ENCODE measurements at places on chromosomes 3 and 15. TPM values are rescaled to one million over a fixed set of nuclear protein-coding genes. Genes with fewer than 3 reads are reported as not detected.

- H3K4me3 ChIP-seq = no peak overlapping the region
- DNase-seq = no peak
- no peaks in the 10 kb centered on the region for H3K36me3 ChIP-seq
Observed at GRCh38 chr3:107222907-107223306, 154.3 kb upstream of the CCDC54 start.

GRCh38 chr3:45515999-45516725 lies 78.4 kb upstream of the LIMD1 start:
- no peak for DNase-seq
- no peaks in the 10 kb centered on the region for H3K4me1 ChIP-seq
- H3K27me3 ChIP-seq = no peaks in the 10 kb centered on the region
- H3K27ac ChIP-seq = no peak overlapping the region

- peaks cover 45% of the 10 kb centered on the region for H3K4me1 ChIP-seq
- peaks cover 17% of the 10 kb centered on the region for H3K36me3 ChIP-seq
- no peaks in the 10 kb centered on the region for H3K27me3 ChIP-seq
- no peak for DNase-seq
Observed at GRCh38 chr15:90266061-90266431, 574 bp downstream of the NGRN start.

- H3K27ac ChIP-seq = no peak overlapping the region
- no peaks in the 10 kb centered on the region for H3K27me3 ChIP-seq
- no peak for DNase-seq
- no peak overlapping the region for H3K4me3 ChIP-seq
- no peaks in the 10 kb centered on the region for H3K4me1 ChIP-seq
- no peaks in the 10 kb centered on the region for H3K36me3 ChIP-seq
Observed at GRCh38 chr3:140224307-140224706, 289.3 kb downstream of the CLSTN2 start.

DNA sequence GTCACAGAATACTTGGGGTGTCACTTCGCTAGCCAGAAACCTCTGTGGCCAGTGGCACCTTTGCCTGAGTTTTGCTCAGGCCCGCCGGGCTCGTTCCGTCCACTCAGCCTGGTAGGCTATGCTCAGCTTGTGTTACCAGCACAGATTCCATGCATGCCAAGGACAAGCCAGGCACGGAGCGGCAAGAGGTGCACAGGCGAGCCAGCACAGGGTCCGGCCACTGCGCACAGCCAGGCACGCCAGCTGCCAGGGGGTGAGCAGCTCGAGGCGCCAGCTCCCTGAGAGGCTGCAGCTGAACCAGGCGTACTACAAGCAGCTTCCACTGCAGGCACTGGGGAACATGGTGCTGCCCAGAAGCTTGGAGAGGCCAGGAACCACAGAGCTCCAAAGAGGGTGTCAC lies 14.7 kb downstream of the PCYT1A start:
- no peak for DNase-seq
- H3K4me1 ChIP-seq = peaks cover 25% of the 10 kb centered on the region
- H3K27me3 ChIP-seq = no peaks in the 10 kb centered on the region
- no peak overlapping the region for H3K4me3 ChIP-seq

- no peak overlapping the region for H3K4me3 ChIP-seq
- no peak for DNase-seq
- H3K36me3 ChIP-seq = no peaks in the 10 kb centered on the region
- peaks cover 3% of the 10 kb centered on the region for H3K4me1 ChIP-seq
Observed at GRCh38 chr3:11438646-11439045, 166.4 kb downstream of the ATG7 start.

DNA sequence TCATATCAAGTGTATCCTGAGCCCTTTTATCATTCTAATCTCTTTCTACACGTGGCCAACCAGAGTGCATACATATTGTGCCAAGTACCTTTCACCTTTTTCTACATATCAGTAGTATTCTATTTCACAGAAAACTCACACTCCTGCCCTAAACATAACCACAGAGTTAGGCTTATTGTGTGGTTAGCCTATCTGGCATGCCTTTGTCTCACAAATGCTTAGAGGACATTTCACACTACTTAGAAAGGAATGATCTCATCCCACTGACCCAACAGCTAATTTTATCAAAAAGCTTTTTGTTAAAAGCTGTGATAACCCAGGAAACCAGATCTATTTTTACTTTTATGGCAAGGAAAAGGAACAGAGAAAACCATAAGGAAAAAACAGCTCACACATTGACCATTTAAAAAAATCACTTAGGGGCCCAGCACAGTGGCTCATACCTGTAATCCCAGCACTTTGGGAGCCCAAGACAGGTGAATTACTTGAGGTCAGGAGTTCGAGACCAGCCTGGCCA lies 17.8 kb upstream of the MAP4 start:
- no peak for DNase-seq
- no peak overlapping the region for H3K4me3 ChIP-seq
- H3K36me3 ChIP-seq = no peaks in the 10 kb centered on the region
- peaks cover 8% of the 10 kb centered on the region for H3K4me1 ChIP-seq
- H3K27me3 ChIP-seq = no peaks in the 10 kb centered on the region
- no peak overlapping the region for H3K27ac ChIP-seq

DNA sequence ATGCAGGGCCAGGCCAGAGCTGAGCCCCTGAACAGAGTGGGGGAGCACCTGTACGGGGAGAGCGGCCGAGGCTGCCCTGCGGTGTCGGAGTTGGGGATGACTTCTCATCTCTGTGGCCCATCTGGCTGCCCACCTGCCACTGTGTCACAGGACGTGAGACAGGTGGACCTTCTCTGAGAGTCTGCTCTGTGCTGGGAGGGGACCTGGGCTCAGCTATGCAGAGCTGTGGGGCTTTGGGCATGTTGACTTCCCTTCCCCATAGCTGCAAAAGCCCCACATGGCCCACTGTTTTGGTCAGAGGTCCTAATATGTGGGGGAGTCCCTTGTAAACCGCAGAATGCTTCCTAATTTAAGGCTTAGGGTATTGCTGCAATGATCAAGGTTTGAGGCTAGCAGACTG lies 68.0 kb upstream of the TRPM1 start:
- H3K27me3 ChIP-seq = no peaks in the 10 kb centered on the region
- DNase-seq = no peak
- no peaks in the 10 kb centered on the region for H3K36me3 ChIP-seq

DNA sequence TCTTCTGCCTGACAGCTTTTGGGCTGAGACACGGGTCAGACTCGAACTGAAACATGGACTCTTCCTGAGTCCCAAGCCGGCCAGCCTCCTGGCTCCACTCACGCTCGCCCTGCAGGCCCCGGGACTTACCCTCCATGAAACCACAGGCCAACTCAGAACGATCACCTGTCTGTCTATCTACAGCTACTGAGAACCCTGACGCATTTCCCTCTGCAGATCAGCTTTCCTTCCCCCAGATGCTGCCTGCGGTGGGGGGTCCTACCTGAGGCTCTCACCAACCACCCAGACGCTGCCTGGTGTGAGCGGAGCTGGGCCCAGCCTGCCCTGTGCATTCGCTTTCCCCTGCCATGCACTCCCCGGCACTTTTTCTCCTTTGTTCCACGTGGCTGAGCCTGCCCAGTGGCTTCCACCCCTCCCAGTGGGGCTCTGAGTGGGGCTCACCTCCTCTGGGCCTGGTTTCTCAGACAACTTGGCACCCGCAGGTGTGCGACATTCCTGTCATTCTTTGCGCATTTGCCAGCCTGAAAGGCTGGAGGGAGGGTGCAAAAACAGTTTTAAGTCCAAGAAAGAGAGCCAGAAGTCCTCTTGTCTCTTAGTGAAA lies 60.2 kb downstream of the PLXNA1 start:
- no peak overlapping the region for H3K27ac ChIP-seq
- no peaks in the 10 kb centered on the region for H3K4me1 ChIP-seq
- no peak for DNase-seq
- H3K36me3 ChIP-seq = no peaks in the 10 kb centered on the region

DNA sequence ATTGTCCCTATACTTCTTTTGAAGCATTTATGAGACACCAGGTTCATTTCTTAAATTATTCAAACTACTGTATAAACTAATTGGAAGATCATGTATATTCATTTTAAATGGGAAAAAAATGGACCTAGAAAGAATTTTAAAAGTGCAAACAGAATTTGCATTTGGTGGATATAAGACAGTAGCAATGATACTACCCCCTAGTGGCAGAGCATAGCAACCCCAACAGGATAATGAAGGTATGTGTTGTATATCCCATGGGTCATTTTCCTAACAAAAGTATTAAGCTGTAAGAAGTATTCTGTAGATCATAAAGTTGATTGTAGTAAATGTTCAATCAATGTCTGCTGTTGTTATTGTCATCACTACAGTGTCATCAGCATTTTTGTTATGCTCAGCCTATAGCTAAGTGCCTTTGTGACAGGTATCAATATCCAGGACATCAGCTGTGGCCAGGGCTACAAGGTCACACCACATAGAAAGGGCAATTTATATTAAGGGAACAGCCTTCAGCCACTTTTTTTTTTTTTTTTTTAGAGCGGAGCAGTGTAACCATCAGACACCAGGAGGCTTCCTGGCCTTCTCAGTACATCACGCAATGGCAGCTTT lies 175.8 kb downstream of the FOXB1 start:
- DNase-seq = no peak
- H3K4me3 ChIP-seq = no peak overlapping the region
- no peaks in the 10 kb centered on the region for H3K36me3 ChIP-seq

GRCh38 chr15:44101944-44102343 lies 93.1 kb downstream of the FRMD5 start:
- DNase-seq = no peak
- no peak overlapping the region for H3K4me3 ChIP-seq
- H3K27ac ChIP-seq = no peak overlapping the region
- no peaks in the 10 kb centered on the region for H3K4me1 ChIP-seq

DNA sequence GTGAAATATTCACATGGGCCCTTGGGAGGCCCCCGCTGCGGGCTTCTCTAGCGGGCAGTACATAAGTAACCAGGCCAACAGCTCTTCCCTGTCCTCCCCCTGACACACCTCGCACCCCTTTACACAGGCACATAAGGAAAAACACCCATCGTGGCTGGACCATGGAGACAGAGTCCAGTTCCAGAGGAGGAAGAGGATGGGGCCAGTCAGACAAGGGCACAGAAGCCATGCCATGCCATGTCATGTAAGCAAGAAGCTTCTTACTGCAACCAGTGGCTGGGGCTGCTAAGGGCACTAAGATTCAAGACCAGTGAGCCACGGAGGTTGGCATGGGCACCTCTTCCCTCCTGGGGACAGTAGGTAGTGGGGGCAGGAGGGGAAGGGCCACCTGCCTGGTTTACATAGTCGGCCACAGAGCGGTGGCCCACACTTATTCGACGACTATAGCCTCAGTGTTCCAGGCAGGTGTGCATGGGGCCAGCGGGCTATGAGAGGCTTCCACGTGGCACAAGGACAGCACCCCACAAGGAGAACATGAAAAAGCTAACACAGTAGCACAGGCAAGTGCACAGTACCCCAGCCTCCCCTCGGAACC lies 5.7 kb upstream of the CYP11A1 start:
- peaks cover 7% of the 10 kb centered on the region for H3K27me3 ChIP-seq
- no peak for DNase-seq
- no peaks in the 10 kb centered on the region for H3K36me3 ChIP-seq
- H3K4me1 ChIP-seq = peaks cover 10% of the 10 kb centered on the region
- no peak overlapping the region for H3K27ac ChIP-seq

DNA sequence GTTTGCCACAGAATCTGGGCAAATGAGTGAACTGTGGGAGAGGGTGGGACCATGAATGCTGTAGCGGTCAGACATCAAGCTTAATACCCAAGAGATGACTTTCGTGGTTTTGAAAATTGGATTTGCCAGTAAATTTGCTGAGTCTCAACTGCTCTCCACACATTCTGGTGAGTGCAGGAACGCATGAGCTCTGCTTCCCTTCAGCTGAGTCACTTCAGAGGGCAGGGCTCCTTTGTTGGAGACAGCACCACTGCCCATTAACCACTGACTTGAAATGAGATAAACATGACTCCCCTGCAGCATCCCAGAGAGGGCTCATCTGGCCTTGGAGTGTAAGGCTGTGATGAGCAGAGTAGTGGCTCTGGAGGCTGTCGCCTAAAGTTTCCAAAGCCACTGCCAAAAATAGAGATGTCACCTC lies 22.6 kb downstream of the RARRES1 start:
- DNase-seq = no peak
- no peaks in the 10 kb centered on the region for H3K4me1 ChIP-seq
- no peak overlapping the region for H3K4me3 ChIP-seq
- no peak overlapping the region for H3K27ac ChIP-seq
- no peaks in the 10 kb centered on the region for H3K27me3 ChIP-seq
- H3K36me3 ChIP-seq = peaks cover 14% of the 10 kb centered on the region

GRCh38 chr15:69590932-69591524 lies 138.4 kb downstream of the RPLP1 start:
- no peaks in the 10 kb centered on the region for H3K27me3 ChIP-seq
- peaks cover 10% of the 10 kb centered on the region for H3K4me1 ChIP-seq
- no peak overlapping the region for H3K4me3 ChIP-seq
- no peak overlapping the region for H3K27ac ChIP-seq

GRCh38 chr15:39363761-39364586 lies 216.9 kb upstream of the THBS1 start:
- DNase-seq = no peak
- no peaks in the 10 kb centered on the region for H3K36me3 ChIP-seq
- no peaks in the 10 kb centered on the region for H3K4me1 ChIP-seq
- no peak overlapping the region for H3K4me3 ChIP-seq
- no peak overlapping the region for H3K27ac ChIP-seq
- H3K27me3 ChIP-seq = no peaks in the 10 kb centered on the region

DNA sequence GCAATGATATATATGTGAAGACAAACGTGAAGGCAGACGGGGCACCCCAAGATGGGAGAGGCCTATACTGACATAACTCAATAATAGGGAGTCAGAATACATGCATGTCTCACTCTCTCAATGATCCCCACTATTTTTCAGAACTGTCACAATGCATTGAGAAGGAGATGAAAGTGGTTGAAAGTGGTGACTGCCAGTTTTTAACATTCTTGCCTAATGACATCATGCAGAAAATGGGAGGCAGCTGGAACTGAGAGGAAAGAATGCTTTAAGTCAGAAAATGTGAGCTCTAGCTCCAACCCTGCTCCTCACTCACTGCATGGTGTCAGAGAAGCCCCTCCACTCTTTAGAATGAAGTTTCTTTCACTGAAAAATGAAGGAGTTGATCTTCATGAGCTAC lies 55.3 kb upstream of the P2RY1 start:
- H3K27me3 ChIP-seq = no peaks in the 10 kb centered on the region
- no peak overlapping the region for H3K4me3 ChIP-seq
- no peaks in the 10 kb centered on the region for H3K4me1 ChIP-seq
- no peak for DNase-seq
- no peak overlapping the region for H3K27ac ChIP-seq

- H3K4me3 ChIP-seq = no peak overlapping the region
- H3K27ac ChIP-seq = no peak overlapping the region
- no peak for DNase-seq
- H3K36me3 ChIP-seq = no peaks in the 10 kb centered on the region
Observed at GRCh38 chr15:99070208-99070607, 34.7 kb upstream of the SYNM start.

The IDH3A gene
- total RNA-seq = 151 TPM

The P2RY12 gene
- not detected for total RNA-seq

The GOLGA8G gene
- not detected for total RNA-seq

The VWA5B2 gene
- total RNA-seq = not detected

The SAMD7 gene
- total RNA-seq = not detected

The CKMT1B gene
- not detected for total RNA-seq

The PAK6 gene
- 1.7 TPM for total RNA-seq

The ERICH6 gene
- not detected for total RNA-seq

The GNB5 gene
- total RNA-seq = 21.7 TPM

The GOLGA6C gene
- total RNA-seq = not detected

The MUSTN1 gene
- total RNA-seq = 1.5 TPM

Measured in CD8-positive, alpha-beta memory T cell (primary cell).